CD4-positive, CD25-positive, alpha-beta regulatory T cell (primary cell): ENCODE measurements at places on chromosomes 2 and 18. TPM values are rescaled to one million over a fixed set of nuclear protein-coding genes. Genes with fewer than 3 reads are reported as not detected.
A peak's percentile ranks its signal among the peaks of the same experiment; 100 is the strongest.

DNA sequence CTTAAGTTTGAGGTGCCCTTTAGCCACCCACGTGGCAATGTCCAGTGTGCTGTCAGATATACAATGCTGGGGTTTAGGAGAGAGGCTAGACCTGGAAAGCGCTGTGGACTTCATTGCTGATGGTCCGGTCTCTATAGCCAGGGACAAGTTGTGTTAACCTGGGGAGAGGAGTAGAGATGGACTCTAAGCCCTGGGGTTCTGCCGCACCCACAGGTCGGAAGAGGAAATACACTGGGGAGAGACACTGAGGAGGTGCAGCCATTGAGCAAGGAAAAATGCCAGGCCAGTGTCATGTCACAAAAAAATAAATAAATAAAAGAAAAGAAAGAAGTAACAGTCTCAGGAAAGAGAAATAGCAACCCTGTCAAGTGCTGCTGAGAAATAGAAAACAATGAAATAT lies 106.9 kb upstream of the CBLN2 start:
- no peak for DNase-seq
- H3K4me3 ChIP-seq: no peak overlapping the region
- no peaks in the 10 kb centered on the region for H3K4me1 ChIP-seq
- H3K27me3 ChIP-seq: no peaks in the 10 kb centered on the region
- no peak overlapping the region for H3K27ac ChIP-seq

GRCh38 chr2:79849241-79849640 lies 336.4 kb downstream of the CTNNA2 start:
- no peak overlapping the region for H3K27ac ChIP-seq
- no peaks in the 10 kb centered on the region for H3K36me3 ChIP-seq

- H3K4me3 ChIP-seq: no peak overlapping the region
- no peak for DNase-seq
- H3K27ac ChIP-seq: no peak overlapping the region
- peaks cover 3% of the 10 kb centered on the region for H3K27me3 ChIP-seq
- H3K36me3 ChIP-seq: no peaks in the 10 kb centered on the region
These were observed 18.7 kb upstream of the RASGRP3 start for GRCh38 chr2:33457556-33458247.

- H3K4me3 ChIP-seq: no peak overlapping the region
- H3K4me1 ChIP-seq: no peaks in the 10 kb centered on the region
- H3K27me3 ChIP-seq: no peaks in the 10 kb centered on the region
- H3K27ac ChIP-seq: no peak overlapping the region
- no peak for DNase-seq
These were observed 121.0 kb downstream of the MYO3B start for GRCh38 chr2:170298861-170299429.

DNA sequence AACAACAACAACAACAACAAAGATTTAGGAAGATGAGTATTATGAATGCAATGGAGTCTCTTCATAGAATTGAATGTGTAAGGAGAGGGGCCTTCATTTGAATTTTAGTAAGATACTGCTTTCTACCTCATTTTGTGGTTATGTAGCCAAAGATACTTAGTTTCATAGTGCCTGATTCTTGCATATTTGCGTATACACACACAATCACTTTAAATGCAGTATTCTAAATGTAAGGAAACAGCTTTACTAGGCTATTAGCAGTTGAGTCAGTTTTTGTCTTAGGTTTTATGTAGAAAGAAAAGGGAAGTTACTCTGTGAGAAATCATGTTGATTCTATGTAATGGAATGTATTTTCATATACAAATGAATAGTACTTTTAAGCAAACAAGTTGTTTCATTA lies 80.5 kb downstream of the HAUS1 start:
- no peaks in the 10 kb centered on the region for H3K27me3 ChIP-seq
- peaks cover 26% of the 10 kb centered on the region for H3K4me1 ChIP-seq
- no peak for DNase-seq
- peaks cover 4% of the 10 kb centered on the region for H3K36me3 ChIP-seq
- H3K27ac ChIP-seq: peak overlapping the region; percentile 47

Gene CERS6
- 5.2 TPM for total RNA-seq

DNA sequence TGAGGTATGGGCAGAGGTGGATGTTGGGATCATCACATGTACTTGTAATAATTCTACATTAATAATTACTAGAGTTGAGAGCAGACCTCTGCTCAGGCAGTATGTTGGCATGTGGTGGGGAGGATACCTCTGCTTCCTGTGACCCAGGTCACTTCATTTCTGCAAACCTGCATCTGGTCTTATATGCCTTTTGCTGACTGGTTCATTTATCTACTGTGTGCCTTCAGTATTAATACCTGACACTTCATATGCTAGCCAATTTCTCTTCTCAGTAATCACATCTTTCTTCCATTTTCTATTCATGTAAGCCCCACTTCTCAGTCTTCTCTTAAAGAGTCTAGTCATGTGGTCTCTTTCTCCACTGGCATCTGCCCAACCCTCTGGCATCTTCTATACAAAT lies 41.1 kb upstream of the DLX2 start:
- no peak overlapping the region for H3K27ac ChIP-seq
- H3K4me1 ChIP-seq: no peaks in the 10 kb centered on the region
- no peak overlapping the region for H3K4me3 ChIP-seq
- peaks cover 2% of the 10 kb centered on the region for H3K27me3 ChIP-seq

Gene UPP2
- not detected for total RNA-seq

Gene STK17B
- 542 TPM for total RNA-seq

GRCh38 chr2:62466503-62466854 lies 39.5 kb downstream of the TMEM17 start:
- no peak overlapping the region for H3K4me3 ChIP-seq
- no peak overlapping the region for H3K27ac ChIP-seq
- H3K36me3 ChIP-seq: no peaks in the 10 kb centered on the region
- H3K27me3 ChIP-seq: peaks cover 2% of the 10 kb centered on the region
- H3K4me1 ChIP-seq: no peaks in the 10 kb centered on the region

DNA sequence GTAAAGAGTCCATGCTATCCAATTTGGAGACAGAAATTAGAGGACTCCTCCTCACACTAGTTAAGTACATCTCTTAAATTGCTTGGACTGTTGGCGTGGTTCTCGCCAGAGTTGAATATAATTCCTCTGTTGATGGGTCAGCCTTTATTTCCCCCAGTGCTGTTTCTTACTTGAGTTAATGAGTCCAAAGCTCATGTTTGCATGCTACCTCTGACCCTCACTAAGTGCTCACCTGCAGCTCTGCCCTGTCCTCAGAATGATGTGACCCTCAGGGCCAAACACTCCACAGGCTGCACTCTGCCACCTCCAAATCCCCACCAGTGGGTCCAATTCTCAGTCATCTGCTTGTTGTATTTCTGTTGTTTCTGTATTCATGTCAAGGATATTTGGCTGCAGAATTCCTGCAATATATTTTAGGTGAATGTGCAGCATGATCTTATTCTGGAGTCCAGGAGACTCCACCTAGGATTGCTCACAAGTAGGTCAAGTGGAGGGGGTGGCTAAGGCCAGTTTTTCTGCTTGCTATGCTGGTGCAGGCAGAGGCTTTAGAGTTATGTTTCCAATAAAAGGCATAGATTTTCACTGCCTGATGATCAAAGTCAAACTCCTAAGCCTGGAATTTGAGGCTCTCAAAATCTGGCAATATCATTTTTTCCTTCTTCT lies 37.8 kb downstream of the RDH14 start:
- no peak overlapping the region for H3K4me3 ChIP-seq
- no peak overlapping the region for H3K27ac ChIP-seq
- H3K4me1 ChIP-seq: no peaks in the 10 kb centered on the region
- H3K36me3 ChIP-seq: no peaks in the 10 kb centered on the region
- peaks cover 3% of the 10 kb centered on the region for H3K27me3 ChIP-seq

DNA sequence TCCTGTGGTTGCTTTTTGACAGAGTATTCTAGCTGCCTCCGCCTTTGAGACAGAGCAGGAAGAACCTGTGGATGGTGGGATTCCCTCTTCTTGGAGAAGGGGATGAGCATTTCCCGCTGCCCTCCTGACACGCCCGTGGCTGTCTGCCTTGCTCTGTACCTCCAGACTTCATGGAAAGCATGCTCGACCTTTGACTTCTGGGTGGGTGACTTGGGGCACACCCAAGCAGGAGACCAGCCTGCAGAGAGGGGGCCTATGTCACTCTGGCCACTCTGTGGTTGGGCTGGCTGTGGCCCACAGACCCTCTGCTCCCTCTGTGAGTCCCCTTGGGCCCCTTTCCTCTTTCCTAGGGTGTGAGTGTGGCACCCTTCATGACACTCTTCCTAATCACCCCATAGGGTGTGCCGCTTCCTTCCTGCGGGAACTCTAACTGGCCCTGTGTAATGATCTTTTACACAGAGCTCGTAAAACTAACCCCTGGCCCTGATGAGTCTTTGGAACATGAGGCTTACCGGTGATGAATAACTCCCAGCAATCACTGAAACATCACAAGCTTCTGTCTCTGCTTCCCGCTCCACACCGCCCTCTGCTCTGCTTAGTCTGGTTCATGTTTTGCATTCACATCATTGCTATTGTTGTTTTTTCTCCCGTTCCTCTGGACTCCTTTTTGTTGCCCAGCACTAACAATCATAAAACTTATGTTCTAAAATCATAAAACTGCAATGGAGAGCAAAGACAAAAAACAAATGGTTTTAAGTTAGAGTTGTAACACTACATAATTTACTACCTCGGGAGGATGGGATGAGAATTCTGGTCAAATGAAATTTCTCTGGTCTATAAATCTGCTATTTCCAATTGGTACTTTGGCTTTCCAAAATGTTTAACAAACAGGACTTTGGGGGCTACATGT lies 101.1 kb downstream of the SH3YL1 start:
- no peaks in the 10 kb centered on the region for H3K4me1 ChIP-seq
- no peak overlapping the region for H3K27ac ChIP-seq
- H3K36me3 ChIP-seq: no peaks in the 10 kb centered on the region
- no peak for DNase-seq

GRCh38 chr2:222572264-222572721 lies 83.6 kb downstream of the FARSB start:
- no peak for DNase-seq
- H3K27ac ChIP-seq: no peak overlapping the region
- no peaks in the 10 kb centered on the region for H3K27me3 ChIP-seq
- no peaks in the 10 kb centered on the region for H3K4me1 ChIP-seq

Gene IKZF2
- total RNA-seq: 225 TPM

DNA sequence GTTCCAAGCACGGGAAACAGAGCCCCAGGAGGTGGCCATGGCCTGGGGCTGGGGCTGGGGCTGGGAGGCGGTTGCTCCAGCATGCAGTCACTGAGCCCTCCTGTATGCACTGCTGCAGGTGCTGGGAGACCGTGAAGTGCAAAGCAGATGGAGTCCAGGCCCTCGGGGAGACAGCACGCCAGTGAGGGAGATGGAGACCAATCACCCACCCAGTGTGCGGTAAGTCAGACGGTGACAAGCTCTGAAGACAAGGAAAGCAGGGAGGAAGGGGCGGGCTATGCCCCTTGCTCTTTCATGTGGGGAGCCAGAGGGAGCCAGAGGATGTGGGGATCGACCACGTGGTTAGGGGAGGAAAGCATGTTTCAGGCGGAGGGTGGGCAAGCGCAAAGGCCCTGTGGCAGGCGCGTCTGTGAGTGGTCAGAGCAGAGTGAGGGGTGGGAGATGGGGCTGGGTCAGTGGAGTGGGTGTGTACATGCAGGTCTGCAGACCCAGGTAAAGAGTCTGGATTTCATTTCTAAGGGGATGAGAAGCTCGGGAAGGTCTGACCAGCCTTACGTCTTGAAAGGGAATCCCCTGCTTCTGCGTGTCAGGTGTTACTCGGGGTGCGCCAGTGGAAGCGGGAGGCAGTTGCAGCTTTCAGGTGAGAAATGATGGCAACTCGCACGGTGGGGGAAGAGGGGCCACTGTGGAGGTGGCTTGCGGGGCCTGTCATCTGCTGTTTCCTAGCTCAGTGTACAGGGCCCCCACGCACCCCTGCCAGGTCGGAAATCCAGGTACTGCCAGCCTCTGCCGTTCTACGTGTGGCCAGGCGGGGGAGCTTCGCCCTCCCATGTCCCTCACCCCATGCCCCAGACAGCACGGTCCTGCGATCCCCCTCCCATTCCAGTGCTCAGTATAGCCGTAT lies 19.4 kb downstream of the RRM2 start:
- H3K4me3 ChIP-seq: no peak overlapping the region
- no peaks in the 10 kb centered on the region for H3K27me3 ChIP-seq
- peak; percentile 62 for DNase-seq
- no peak overlapping the region for H3K27ac ChIP-seq

DNA sequence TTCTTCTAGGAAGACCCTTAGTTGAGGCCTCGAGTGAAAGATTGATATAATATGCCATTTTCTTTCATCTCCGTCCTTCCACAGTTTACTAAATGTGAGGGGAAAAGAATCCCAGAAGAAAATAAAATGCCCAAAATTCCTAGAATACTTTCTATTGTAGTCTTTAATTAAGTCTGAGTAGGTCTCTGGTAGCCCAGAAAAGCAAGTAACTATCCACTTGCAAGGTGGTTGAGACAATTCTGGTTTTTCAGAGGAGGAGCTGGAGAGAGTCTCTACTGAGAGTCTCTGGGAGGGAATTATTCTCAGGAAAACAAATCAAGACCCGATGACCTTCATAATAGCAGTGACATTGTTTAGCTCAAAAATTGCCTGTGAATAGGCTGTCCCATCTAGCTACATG lies 63.9 kb upstream of the TTC39C start:
- DNase-seq: no peak
- H3K4me1 ChIP-seq: no peaks in the 10 kb centered on the region

GRCh38 chr2:86003104-86003503 lies 102.6 kb downstream of the POLR1A start:
- H3K4me3 ChIP-seq: no peak overlapping the region
- peaks cover 30% of the 10 kb centered on the region for H3K4me1 ChIP-seq
- DNase-seq: no peak

GRCh38 chr18:46099463-46099862 lies 1.4 kb upstream of the ATP5F1A start:
- peaks cover 40% of the 10 kb centered on the region for H3K4me1 ChIP-seq
- no peak for DNase-seq
- peaks cover 3% of the 10 kb centered on the region for H3K36me3 ChIP-seq
- H3K27ac ChIP-seq: no peak overlapping the region

- H3K36me3 ChIP-seq: no peaks in the 10 kb centered on the region
- H3K27me3 ChIP-seq: peaks cover 9% of the 10 kb centered on the region
- H3K27ac ChIP-seq: no peak overlapping the region
- peaks cover 10% of the 10 kb centered on the region for H3K4me1 ChIP-seq
- H3K4me3 ChIP-seq: no peak overlapping the region
- DNase-seq: no peak
These were observed 29.5 kb upstream of the SMAD7 start for GRCh38 chr18:48979944-48980890.

DNA sequence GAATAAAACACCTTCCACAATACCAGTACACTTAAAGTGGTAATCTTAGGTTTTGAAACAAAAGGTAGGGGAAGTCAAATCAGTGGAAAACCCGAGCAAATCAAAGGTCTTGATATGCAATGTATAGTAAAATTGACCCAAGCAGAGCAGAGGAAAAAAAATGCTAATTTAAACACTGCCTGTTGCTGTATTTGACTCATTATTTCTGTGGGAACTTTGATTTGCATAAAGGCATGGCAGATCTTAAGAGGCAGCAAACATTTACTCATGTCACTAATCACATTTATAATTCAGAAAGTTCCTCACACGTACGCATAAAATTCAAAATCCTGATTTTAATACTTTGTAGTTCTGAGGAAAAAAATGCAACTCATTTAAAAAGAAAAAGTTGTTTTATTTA lies 64.4 kb downstream of the IKZF2 start:
- H3K4me1 ChIP-seq: peaks cover 74% of the 10 kb centered on the region
- peak overlapping the region; percentile 72 for H3K4me3 ChIP-seq
- H3K27me3 ChIP-seq: no peaks in the 10 kb centered on the region
- DNase-seq: no peak
- peaks cover 28% of the 10 kb centered on the region for H3K36me3 ChIP-seq
